Spleen (tissue), 13 donors: ENCODE measurements at places on chromosomes 5 and 9. TPM values are rescaled to one million over a fixed set of nuclear protein-coding genes. Genes with fewer than 3 reads are reported as not detected.

TAF11L10 gene
- total RNA-seq, result not detected

PCDHGB7 gene
- total RNA-seq, result 7.8 TPM

SPINK4 gene
- not detected for total RNA-seq

- no peak for DNase-seq
These were observed 70.7 kb downstream of the ANKRD33B start for GRCh38 chr5:10634562-10634961.

GRCh38 chr9:89591274-89592212 is 13.3 kb upstream of the GADD45G start:
- no peak for DNase-seq

DNA sequence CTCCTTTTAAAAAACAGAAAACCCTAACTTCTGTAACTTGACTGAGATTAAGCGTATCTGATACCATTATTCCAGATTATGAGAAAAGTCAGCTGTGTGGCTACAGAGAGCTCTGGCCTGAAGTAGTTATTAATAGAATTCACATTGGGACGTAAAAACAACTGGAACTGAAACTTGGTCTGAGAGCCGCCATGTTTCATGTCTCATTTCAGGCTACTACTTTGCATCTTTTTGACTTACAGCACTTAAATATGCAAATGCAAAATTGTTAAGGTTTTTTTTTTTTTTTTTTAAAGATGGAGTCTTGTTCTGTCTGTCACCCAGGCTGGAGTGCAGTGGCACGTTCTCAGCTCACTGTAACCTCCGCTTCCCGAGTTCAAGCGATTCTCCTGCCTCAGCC is 25.2 kb downstream of the MAP3K1 start:
- DNase-seq, result no peak

GRCh38 chr5:148794275-148794674 is 32.1 kb upstream of the ADRB2 start:
- DNase-seq, result no peak

- DNase-seq, result peak; percentile 59
These were observed 38.4 kb upstream of the RXRA start for GRCh38 chr9:134287591-134288491.

GRCh38 chr9:3827175-3827574 is 301.4 kb upstream of the RFX3 start:
- DNase-seq, result no peak

DNA sequence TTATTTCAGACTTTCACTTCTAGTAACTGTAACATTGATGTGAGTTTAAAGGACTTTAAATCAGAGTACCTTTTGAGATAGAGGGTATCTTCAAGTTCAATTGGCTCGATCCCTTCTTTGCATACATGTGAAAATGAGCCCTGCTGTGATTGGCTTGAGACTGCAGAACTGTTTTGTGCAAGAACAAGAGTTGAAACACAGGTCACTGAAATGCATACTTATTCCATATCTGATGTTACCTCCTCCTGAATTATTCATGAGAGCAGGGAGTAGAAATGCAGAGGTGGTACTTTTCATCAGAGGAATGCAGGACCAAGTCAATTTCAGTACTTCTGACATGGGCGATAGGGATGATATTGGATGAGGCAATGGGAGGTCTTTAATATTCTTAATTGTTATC is 459.5 kb downstream of the TLR4 start:
- DNase-seq, result no peak

DNA sequence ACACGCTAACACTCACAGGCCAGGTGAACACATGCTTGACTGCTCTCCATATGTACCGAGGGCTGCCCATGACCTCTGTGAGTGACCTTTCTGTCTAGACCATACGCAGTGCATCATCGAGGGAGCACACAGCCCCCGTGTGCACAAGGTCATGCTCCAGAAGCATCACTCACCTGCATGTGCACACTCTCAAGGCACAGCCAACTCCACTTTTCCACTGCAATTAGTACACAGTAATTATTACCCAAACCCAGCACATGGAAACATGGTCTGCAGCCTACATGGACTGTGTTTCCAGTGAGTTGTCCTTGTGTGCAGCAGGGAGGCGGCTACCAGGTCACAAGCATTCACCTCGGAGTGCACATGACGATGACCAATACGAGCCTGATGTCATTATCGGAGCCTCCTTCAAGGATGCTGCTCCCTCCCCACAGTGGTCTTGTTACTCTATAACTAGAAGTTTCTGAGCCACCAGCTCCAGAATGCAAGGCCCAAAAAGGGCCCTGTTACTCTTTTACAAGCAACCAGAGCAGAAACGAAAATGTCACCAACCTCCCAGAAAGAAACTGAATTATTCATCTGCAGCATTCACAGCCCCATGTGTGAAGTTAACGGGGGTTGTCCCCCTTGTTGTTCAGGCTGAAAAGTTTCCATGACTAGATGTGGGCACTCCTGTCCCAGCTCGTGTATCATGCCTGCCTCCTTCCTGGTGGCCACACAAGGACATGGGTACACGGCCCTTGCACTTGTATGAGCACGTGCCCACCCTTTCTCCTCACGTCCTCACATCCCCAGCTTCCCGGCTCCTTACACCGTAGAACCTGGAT is 31.2 kb downstream of the SEMA4D start:
- DNase-seq, result no peak

GRCh38 chr9:121651295-121652020 is at the start of gene DAB2IP:
Gene DAB2IP, plus strand, starts transcription at chr9:121651634. Its CDS starts 142 bp downstream, at chr9:121651776.
- peak; percentile 72 for DNase-seq

- no peak for DNase-seq
These were observed 15.8 kb downstream of the ARHGEF28 start for GRCh38 chr5:73641811-73642210.
